Brain pericyte (primary cell): ENCODE measurements at places on chromosomes 2 and 18.

DNA sequence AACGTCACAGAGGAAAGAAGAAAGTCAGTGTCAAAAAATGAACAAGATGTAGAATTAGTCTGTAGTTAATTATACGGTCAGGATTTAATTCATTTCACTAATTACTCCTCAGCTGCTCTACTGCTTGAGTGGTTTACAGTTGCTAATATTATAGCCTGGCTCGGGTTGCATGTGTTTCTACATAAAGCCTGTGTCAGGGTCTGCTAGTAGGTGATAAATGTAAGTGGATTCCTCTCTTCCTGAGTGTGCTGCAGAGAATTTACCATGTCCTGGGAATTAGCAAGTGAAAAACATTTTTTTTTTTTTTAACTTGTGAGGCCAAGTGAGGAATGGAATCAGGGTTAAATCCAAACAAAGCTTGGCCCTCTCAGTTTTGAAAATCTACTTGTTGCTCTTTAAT is 622.6 kb downstream of the EPHA4 start:
- DNase-seq, result no peak

DNA sequence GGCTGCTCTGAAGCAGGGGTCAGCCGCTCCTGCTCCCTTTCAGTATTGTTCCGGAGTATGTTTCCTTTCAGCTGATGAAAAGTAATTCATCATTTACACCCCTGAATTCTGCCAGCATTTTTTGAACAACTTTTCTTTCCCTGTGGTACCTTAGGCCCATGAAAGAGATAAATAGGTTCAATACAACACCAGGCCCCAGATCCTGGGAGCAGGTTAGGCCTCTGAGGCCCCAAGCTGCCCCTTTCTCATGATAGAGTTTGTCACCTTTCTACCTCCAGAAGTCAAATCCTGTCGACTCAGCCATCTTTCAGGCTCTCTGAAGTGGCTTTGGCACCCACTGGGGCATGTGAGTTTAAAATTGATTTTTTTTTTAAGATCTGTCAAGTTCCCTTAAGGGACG is 1415.1 kb upstream of the ZEB2 start:
- DNase-seq, result no peak

GRCh38 chr2:172207911-172208310 is 105.2 kb upstream of the DLX2 start:
- no peak for DNase-seq

DNA sequence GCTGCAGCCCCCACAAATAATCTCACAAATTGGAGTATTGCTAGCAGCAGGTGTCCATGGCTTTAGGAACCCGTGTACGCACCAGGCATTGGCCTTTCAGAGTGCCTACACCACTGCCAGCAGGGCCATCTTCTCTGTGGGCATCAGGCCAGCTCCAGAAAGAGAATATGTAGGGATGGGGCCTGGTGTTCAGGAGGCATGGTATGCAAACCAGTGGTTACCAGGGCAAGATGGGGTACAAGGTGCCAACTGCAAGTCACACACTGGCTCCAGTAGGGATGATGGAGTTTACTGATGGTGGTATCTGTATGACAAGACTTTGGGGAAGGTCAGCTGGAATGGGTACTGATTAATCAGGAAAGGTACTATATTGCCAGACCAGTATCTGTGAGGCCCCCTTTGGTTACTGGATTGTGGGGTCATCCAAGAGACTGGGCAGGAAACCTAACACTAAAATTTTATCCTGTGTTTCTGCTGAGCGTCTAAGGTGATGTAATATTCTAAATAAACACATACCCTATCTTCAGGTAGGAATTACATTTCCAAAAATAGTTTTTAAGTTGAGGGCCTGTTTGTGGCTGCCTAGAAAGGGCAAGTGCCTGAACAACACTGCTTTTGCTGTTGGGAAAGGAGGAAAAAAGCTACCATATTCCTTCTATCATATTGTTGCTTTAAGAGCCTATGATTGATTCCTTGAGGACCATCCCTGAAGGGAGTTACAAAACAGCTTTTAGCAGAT is 9.0 kb downstream of the CNOT9 start:
- DNase-seq, result no peak
